ENCODE measurements at places on chromosomes 6 and 20. TPM values are rescaled to one million over a fixed set of nuclear protein-coding genes. Genes with fewer than 3 reads are reported as not detected.

The HTR1E gene
- total RNA-seq = not detected

The C6orf163 gene
- 1.7 TPM for total RNA-seq

The HSPA1A gene
- total RNA-seq = 341 TPM

The UNC5CL gene
- total RNA-seq = 0.20 TPM

The GJA10 gene
- not detected for total RNA-seq

The MBOAT1 gene
- 5.0 TPM for total RNA-seq

The SEL1L2 gene
- 0.40 TPM for total RNA-seq

The ENPP4 gene
- 21.3 TPM for total RNA-seq

The TRIM38 gene
- 2.7 TPM for total RNA-seq

The SRSF12 gene
- total RNA-seq = 0.07 TPM
